ENCODE measurements at places on chromosomes 6 and 20.

DNA sequence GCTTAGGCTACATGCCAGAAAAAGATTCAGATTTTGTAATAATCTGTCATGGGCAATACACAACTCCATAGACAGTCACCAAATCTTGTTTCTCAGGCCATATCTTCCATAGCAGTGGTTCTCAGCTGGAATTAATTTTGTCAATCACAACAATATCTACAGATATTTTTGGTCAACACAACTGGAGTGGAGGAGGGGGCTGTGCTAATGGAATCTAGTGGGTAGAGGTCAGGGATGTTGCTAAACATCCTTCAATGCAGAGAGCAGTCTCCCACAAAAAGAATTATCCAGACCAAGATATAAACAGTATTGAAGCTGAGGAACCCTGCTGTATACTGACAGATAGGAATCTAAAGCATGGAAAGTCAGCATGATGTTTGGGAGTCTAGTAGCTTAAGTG lies 174.6 kb downstream of the UBE3D start:
- no peak for DNase-seq

- no peak for DNase-seq
Measured at GRCh38 chr6:75430631-75431325, 62.8 kb downstream of the FILIP1 start.

- DNase-seq = peak; percentile 57
Measured at GRCh38 chr20:16528078-16528477, 45.2 kb downstream of the KIF16B start.

- no peak for DNase-seq
Measured at GRCh38 chr6:106160189-106160588, 74.1 kb downstream of the PRDM1 start.

- no peak for DNase-seq
Measured at GRCh38 chr6:14309516-14309915, 191.9 kb downstream of the CD83 start.

DNA sequence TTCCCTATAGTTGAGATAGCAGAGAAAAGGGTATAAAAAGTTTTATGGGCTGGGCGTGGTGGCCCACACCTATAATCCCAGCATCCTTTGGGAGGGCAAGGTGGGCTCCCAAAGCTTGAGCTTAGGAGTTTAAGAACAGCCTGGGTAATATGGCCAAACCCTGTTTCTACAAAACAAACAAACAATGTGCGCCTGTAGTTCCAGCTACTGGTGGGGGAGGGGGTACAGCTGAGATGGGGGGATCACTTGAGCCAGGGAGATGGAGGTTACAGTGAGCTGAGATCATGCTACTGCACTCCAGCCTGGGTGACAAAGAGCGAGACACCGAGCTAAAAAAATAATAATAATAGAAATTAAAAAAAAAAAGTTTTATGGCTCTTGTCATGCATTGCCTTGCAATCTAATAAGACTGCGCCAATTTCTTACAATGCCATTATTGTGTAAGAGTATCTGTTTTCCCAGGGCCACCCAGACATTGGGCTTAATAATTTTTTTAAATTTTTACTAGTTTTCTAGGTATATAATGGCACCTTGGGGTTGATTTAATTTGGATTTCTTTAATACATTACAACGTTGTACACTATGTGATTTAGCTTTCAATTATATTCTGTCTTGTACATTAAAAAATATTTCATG lies 3.9 kb downstream of the ACSS2 start:
- DNase-seq = no peak

- no peak for DNase-seq
Measured at GRCh38 chr6:105648276-105648675, 245.4 kb upstream of the PREP start.

DNA sequence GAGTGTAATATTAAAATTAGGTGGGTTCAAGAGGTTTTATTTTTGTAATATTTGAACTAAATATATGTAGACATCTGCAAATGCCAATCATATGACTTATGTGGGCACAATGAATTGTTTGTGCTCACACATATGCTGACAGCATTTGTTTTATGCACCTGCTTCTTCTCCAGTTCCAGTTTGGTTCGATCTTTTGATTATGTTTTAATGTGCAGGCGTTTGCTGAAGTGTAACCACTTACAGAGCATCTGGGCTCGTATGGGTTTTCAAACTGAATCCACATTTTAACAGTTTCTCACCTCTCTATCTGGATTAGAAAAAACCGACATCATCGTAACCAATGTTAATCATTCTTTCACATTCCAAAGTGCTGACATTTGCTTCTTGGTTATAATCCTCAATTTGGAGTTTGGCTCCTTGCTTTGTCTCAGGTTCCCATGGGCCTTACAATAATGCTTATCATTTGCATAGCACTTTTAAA lies 129.1 kb upstream of the SPACA1 start:
- peak; percentile 62 for DNase-seq

GRCh38 chr20:21522481-21523280 lies 8.8 kb upstream of the NKX2-2 start:
- no peak for DNase-seq

DNA sequence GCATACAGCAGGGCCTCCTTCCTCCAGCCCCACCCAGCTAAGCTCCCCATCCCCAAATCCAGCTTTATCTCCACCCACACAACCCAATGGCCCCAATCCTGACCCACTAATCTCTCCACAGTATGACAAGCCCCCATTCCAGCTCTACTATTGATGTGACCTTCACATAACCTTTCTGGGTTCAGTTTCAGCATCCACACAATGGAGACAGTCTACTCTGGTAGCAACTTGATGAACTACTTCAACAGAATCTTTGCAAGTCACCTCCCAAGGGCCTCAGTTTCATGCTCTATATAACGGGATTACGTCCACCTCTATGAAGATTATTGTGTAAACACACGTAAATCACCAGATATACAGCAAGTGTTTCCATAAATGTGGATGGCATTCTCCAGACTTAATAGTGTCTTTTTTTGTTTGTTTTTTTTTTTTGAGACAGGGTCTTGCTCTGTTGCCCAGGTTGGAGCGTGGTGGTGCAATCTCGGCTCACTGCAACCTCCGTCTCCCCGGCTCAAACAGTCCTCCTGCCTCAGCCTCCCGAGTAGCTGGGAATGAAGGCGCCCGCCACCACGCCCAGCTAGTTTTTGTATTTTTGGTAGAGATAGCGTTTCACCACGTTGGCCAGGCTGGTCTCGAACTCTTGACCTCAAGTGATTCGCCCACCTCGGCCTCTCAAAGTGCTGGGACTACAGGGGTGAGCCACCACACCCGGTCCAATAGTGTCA lies 1.4 kb downstream of the AHCY start:
- no peak for DNase-seq

DNA sequence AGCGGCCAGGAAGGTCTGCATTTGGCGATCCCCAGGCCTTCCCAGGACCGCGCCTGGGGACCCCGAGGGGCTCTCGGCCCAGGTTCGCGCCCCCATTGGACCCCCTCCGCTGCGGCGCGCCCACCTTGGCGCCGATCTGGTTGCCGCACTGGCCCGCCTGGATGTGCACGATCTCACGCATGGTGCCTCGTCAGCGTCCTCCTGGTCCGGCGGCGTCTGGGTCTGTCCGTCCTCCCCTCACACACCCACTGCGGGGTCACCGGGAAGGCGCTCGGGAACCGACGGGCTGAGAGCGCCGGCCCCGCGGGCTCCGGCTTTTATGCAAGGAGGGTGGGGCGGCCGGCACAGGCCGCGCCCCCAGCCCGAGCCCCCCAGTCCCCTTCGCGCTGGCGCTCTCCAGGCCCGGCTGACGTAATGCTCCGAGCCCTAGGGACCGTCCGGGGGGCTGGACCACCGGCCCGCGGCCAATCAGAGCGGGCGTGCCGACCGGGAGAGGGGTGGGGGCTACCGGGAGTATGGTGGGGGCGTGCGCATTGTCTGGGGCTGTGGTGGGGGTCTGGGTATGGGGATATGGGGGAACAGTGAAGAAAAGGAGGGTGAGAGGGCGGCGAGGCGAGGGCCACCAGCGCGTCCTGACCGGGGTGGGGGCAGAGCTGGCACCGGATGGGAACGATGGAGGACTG lies at the start of gene TUBB2B:
TSS of gene TUBB2B (minus strand) at position 291 of the 683 bp plus-strand sequence. CDS start at position 181, 110 bp downstream.
- DNase-seq = peak; percentile 76

DNA sequence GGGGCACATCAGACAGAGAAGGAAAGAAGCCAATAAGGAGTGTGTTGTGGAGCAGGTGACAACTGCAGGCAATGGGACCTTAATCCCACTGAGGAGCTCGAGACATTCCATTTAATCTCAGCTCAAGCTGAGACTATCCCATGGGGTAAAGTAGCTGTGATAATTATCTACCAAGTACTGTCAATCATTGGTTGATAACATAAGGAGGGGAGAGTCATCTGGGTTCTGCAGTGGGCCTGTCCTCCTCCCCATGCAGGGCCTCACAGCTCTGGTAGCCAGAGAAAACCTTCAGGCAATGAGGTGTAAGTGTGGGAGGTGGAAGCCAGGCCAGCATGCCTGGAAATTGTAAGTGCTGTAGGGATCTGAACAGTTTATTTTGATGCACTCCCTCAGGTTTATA lies 375.0 kb upstream of the ARID1B start:
- no peak for DNase-seq

GRCh38 chr6:168060521-168060931 lies 18.5 kb downstream of the FRMD1 start:
- DNase-seq = peak; percentile 51

DNA sequence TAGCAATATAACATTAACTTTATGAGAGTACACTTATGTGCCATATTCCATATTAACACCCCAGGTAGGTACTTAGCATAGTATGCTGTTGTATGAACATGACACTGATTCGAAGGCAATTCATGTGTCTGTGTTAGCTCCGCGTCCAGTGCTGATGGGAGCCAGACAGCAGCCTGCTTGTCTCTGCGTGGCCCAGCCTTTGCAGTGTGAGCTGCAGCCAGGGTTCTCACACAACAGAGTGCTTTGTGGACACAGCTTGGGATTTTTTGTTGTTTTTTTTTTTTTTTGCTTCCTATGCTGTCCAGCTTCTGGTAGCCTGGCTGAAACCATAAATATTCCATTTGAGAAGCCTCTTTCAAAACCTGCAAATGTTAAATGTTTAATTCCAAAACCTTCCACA lies 350.9 kb downstream of the SMOC2 start:
- DNase-seq = no peak

DNA sequence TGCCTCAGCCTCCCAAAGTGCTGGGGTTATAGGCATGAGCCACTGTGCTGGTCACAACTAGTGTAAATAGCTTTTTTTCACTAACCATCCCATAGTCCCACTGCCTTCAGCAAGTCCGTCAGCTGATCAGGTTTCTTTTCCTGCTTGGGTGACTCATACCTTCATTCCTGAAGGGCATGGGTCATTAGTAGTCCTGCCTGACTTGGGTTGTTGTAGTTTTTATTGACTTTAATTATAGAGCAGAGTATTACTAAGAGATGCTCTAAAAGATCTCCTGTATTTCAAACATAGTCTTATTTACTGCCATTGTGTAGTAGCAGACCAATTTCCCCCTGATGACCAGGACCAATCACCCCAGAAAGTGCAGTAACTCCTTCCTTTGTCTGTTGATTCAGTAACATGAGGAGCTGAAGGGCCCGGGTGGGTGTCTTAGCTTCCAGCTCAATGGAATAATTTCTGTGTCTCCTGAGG lies 25.8 kb downstream of the HLA-C start:
- DNase-seq = peak; percentile 69

GRCh38 chr20:5658912-5659345 lies 91.3 kb upstream of the SHLD1 start:
- no peak for DNase-seq

- DNase-seq = no peak
Measured at GRCh38 chr6:11822346-11822745, 43.7 kb upstream of the ADTRP start.

DNA sequence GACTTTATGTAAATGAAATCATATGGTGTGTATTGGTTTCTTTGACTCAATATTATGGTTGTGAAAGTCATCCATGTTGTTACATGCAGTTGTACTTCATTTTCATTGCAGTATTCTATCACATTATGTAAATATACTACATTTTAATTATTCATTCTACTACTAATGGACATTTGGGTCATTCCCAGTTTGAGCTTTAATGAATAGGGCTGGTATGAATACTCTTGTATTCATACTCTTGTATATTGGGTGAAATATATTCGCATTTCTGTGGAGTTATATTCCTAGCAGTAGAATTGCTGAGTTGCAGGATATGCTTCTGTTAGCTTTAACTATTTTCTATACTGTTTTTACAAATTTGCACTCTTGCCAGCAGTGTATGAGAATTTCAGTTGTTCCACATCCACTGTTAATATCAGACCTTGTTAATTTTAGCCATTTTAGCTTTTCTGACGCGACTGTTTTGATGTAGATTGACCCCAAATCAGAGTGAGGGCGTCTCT lies 944.3 kb downstream of the KIF16B start:
- DNase-seq = no peak

GRCh38 chr20:10004900-10005299 lies 29.9 kb upstream of the ANKEF1 start:
- DNase-seq = no peak

DNA sequence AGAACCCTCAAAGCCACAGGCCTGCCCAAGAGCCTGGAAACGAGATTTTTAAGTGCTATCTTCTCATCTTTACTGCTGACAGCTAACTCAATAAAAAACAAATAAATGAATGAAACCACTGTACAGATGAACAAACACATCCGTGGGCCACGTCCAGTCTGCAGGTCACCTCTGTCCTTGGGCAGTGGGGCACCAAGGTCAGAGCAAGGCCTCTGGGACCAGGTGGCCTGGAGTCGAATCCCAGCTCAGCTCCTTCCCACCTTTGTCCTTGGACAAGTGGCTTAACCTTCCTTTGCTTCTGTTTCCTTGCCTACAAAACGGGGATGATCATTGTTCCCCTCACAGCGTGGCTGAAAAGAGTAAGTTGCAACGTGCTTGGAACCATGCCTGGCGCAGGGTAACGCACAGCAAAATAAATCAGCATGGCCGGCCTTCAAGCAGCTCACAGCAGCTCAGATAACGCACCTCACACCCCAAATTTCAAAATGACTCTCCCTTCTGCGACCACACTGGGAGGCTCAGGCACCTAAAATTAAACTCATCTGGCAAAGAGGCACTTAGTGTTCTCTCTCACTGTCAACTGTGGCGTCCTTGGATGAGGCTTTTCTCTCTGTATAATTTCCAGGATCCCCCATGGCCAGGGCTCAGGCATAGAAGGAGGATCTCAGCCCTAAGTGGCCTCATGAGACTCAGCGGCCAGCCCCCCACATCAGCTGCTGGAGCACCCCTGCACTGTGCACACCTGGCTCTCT lies 35.7 kb downstream of the RRBP1 start:
- DNase-seq = no peak

DNA sequence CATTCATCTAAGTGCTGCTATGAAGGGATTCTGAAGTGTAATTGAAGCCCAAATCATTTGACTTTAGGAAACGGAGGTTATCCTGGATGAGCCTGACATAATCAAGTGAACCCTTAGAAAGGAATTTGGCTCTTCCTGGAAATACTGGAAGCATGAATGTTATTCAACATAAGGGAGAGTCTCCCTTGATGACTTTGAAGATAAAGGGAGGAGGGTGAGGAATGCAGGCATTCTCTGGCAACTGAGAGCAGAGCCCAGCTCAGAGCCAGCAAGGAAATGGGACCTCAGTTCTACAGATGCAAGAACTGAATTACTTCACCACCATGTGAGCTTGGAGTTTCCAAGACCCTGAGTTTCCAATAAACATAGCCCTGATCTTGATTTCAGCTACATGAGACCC lies 168.2 kb downstream of the DLL1 start:
- DNase-seq = no peak

Data from ACHN (cell line).